ENCODE measurements at places on chromosomes 7 and 10. TPM values are rescaled to one million over a fixed set of nuclear protein-coding genes. Genes with fewer than 3 reads are reported as not detected.

DNA sequence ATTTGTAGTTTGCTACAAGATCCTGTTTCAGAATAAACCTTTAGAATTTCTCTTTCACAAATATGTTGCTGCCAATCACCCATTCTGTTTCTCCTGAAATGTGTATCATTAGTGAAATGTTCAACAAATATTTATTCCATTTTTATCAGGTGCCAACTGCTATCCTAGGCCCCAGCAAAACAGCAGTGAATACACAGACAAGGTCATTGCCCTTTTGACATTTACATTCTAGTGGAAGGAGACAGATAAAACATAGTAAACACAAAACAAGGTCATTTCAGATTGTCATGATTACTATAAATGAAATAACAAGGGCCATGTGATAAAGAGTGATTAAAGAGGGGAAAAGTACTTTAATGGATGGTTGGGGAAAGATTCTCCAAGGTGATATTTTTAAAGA is 404.8 kb upstream of the PHF14 start:
- DNase-seq: no peak

AGAP4 gene
- 24.1 TPM for total RNA-seq

DNA sequence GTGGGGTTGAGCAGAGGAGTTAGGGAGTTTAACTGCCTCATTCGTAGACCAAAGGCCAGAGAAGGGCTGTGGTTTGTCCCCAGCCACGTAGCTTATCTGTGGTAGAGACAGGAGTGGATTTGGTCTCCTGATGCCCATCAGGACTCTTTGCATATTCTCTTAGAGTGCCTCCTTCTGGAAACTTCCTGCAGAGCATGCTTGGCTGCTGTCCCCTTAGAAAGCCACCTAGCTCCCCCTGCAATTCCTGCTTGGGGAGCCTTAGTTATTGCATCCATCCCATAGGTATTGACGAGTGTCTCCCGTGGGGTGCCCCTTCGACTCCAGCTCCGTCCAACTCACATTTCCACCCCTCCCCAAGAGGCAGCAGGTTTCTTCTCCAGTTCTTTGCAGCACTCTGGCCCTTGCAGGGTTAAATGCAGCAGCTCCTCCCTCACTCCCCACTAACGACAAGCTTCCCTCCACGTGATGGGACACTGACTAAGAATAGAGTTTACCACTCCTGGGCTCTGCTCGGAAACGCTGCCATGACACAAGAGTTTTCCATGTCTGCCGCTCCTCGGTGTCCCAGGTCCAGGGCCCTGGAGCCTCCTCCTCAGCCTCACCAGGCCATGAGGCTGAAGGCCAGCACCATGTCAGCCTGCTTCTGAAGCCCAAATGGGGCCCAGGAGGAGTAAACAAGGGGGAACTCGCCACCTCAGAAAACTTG is 147.8 kb upstream of the UNC5B start:
- no peak for DNase-seq

DNA sequence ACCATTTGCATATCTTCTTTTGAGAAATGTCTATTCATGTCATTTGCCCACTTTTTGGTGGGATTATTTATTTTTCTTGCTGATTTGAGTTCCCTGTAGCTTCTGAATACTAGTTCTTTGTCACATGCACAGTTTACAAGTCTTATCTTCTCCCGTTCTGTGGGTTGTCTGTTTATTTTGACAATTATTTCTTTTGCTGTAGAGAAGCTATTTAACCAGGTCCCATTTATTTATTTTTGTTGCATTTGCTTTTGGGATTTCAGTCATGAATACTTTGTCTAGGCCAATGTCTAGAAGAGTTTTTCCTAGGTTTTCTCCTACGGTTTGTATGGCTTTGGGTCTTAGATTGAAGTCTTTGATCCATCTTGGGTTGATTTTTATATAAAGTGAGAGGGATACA is 32.9 kb downstream of the GPR22 start:
- no peak for DNase-seq

DNA sequence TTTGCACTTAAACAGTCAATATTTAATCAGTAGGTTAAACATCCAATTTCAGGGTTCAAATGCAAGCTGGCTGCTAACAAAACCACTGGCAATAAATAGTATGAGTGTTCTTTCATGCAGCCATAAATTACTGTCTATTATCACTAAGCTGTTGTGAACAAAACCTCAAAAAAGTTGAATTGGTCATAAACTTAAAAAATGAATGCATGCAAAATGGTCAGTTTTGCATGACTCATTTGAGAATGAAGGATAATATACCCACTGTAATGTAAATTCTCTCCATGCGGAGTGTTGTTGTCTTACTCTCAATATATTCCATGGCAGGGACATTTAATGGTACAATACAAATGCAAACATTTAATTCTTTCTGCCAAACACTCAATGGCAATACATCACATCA is 226.4 kb downstream of the MAGI2 start:
- no peak for DNase-seq

GRCh38 chr10:119520283-119520682 is 22.2 kb downstream of the RGS10 start:
- DNase-seq: no peak

DNA sequence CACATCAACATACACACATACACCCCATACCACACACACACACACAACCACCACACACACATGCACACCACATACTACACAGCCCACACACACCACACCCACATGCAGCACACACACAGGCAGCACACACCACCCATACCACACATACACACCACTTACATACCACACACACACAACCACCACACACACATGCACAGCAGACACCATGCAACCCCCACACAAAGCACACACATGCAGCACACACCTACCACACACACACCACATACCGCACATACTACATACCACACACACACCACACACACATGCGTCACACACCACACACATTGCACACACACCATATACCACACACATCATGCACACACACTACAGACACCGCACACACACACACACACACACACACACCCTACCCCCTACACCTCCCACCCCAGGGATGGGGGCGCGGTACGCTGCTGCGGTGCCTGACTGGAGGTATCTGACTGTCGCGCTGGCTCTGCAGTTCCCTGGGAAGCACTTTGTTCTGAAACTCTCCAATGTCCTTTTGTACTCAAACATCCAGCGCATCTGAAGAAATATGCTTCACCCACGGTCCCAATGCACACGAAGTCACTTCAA is 5.4 kb upstream of the TRPV6 start:
- no peak for DNase-seq

GRCh38 chr7:44211126-44211675 is 10.4 kb downstream of the YKT6 start:
- DNase-seq: no peak

- DNase-seq: no peak
Measured at GRCh38 chr10:20771051-20771450, 126.1 kb downstream of the NEBL start.

SPDYE3 gene
- total RNA-seq: not detected

SORBS1 gene
- total RNA-seq: 427 TPM

- DNase-seq: no peak
Measured at GRCh38 chr7:133804127-133804526, 323.0 kb upstream of the LRGUK start.

BAMBI gene
- 12.0 TPM for total RNA-seq

DNA sequence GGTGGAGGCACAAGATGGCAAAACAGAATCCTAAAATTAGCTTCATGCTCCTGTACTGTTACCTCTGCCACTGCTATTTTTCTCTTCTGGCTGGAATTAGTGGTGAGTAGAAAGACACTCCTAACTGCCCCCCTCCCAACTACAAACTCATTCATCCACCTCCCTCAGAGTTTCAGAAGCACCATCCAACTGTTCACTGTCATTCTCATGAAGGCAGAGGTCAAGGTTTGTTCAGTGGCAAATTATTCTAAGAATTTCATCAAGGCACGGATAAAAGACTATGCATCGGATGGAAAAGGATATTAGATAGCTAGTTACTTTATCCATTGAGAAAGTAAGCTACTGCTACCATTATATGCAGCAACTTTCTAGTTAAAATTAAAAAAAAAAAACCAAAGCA is 59.7 kb downstream of the LRGUK start:
- no peak for DNase-seq

GPR85 gene
- not detected for total RNA-seq

AFAP1L2 gene
- 176 TPM for total RNA-seq

GRCh38 chr10:88793712-88794299 is 8.7 kb upstream of the LIPM start:
- DNase-seq: no peak

All from tibial nerve (tissue), 4 donors.